Lung (tissue), 17 donors: ENCODE measurements at places on chromosomes 12 and 14. TPM values are rescaled to one million over a fixed set of nuclear protein-coding genes. Genes with fewer than 3 reads are reported as not detected.

GDF3 gene
- 0.02 TPM for polyA plus RNA-seq

SLC25A47 gene
- 0.02 TPM for polyA plus RNA-seq

LGMN gene
- polyA plus RNA-seq = 115 TPM

MYF6 gene
- polyA plus RNA-seq = not detected

OR4N2 gene
- not detected for polyA plus RNA-seq

PNN gene
- 37.3 TPM for polyA plus RNA-seq

LUM gene
- 158 TPM for polyA plus RNA-seq

MARK3 gene
- polyA plus RNA-seq = 97.9 TPM

HIGD1C gene
- not detected for polyA plus RNA-seq

SYT1 gene
- polyA plus RNA-seq = 0.05 TPM

HOXC12 gene
- not detected for polyA plus RNA-seq

KRT72 gene
- 0.14 TPM for polyA plus RNA-seq

CCDC196 gene
- polyA plus RNA-seq = not detected
